ENCODE measurements at places on chromosomes 3 and 15. TPM values are rescaled to one million over a fixed set of nuclear protein-coding genes. Genes with fewer than 3 reads are reported as not detected.

GRCh38 chr3:69385723-69386555, at the start of gene FRMD4B:
FRMD4B (minus strand) TSS chr3:69386088; CDS start chr3:69385989, 99 bp downstream.
- DNase-seq = peak; percentile 78

The ALDH1L1 gene
- total RNA-seq = 1.6 TPM

The OXTR gene
- total RNA-seq = 2.0 TPM

The CCDC39 gene
- 0.82 TPM for total RNA-seq

- peak; percentile 38 for DNase-seq
Measured at GRCh38 chr15:34582461-34583371, 735 bp downstream of the GOLGA8B start.

GRCh38 chr3:15578289-15578867, 23.0 kb downstream of the HACL1 start:
- no peak for DNase-seq

The UNC45A gene
- total RNA-seq = 33.4 TPM

DNA sequence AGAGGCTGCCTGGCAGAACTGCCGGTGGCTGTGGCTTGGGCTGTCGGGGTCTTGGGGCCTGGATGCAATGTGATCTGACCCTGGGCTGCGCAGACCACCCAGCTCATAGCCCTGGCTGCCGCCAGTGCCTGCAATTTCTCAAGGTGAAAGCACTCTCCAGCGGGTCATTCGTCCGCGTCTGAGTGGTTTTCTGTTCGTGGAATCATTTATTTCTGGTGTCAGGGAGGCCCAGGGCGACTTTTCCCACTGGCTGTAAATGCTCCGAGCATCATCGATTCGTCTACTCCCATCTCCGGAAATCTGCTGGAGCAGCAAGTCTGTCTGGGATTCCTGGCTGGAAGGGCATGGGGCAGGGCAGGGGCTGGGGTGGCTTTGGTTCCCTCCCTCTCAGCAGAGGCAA, 40.6 kb upstream of the ADPGK start:
- DNase-seq = no peak

- DNase-seq = no peak
Measured at GRCh38 chr15:77393471-77393840, 26.4 kb downstream of the PEAK1 start.

DNA sequence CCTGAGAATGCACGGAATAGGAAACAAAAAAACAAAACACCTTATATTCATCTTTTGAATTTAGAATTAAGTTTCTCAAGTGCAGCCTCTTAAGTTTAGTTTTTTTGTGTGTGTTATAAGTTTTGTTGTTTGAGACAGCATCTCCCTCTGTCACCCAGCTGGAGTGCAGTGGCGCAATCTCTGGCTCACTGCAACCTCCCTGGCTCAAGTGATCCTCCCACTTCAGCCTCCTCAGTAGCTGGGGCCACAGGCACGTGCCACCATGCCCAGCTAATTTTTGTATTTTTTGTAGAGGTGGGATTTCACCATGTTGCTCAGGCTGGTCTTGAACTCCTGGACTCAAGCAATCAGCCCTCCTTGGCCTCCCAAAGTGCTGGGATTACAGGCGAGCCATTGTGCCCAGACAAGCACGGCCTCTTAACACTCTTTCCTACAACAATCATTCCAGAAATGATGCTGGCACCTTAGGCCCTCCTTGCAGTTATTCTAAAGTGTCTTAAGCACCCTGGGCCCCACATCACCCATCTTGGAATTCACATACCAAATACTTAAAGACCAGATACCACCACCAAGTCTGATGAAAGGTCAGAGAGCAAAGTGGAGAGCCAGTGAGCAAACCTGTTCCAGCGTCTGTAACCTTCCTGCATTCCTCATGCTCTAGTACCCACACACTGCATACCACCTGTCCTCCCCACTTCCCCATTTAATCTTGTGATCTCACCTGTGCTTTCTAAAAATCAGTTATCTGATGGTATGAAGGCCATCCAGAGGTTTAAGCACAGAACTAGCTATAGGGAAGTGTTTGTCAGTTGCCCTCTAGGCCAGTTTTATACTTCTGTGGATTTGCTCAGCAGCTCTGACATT, 6.9 kb upstream of the SPG11 start:
- no peak for DNase-seq

Data from frontal cortex (tissue), 4 donors.